ENCODE measurements at places on chromosomes 2 and 18.

DNA sequence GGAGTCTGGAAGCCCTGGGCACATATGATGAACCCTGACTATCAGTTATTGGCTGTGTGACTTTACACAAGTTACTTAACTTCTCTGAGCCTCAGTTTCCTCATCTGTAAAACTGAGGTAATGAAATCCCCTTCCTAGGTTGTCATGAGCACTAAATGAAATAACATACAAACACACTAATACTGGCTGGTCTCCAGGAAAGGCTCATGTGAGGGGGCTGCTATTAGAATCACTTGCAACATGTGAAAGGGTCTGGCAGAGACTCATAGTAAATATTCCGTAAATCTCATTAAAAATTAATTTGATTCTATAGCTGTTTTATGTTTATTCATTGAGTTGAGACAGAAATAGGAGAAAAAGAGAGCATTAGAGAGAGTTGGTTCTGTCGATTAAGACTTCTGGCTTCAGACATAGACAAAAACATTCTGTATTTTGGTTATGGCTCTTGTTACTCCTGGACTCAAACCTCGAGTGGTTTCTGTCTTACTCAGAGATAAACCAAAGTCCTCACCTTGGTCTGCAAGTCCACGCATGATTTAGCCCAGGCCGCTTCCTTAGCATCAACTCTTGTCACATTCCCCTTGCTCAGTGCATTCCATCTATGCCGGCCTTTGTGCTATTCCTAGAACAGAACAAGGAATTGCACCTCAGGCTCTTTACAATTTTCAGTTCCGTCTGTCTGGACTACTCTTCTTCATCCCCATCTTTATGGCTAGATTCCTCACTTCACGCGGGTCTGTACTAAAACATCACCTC is 139.1 kb downstream of the NXPH2 start:
- DNase-seq = no peak

DNA sequence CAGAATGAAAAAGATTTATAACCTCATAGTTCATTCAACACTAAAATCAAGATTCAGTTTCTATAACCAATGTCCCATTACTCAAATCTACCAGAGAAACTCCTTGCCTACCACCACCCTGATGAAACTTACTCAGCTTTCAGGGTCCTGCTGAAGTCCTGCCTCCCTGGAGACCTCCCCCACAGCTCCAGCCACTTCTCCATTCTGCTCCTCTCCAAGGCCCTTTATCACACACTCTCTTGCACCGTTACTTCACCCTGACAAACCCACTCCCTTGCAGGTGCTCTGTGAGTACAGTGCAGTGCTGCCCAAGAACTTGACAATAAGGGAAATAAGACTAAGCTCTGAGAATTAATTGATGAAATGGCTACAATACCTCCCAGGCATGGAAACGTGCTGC is 83.5 kb upstream of the CDCA7 start:
- no peak for DNase-seq

DNA sequence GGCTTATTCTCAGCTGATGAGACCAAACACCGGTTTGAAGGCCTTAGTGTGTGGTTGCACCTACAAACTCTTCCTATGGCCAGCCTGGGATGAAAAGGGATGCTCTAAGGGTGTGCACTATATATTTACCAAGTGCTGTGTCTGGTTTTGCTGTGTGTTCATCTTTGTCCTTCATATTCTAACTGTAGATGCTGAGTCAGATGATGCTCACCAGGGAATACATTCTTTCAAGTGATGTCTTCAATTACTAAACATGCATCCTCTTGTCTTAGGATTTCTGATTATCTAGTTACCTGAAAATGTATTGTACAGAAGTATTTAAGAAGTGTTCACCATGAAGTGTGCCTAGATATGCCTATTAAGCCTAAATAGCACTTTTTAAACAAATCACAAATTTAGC is 1111.6 kb upstream of the ZEB2 start:
- DNase-seq = no peak

DNA sequence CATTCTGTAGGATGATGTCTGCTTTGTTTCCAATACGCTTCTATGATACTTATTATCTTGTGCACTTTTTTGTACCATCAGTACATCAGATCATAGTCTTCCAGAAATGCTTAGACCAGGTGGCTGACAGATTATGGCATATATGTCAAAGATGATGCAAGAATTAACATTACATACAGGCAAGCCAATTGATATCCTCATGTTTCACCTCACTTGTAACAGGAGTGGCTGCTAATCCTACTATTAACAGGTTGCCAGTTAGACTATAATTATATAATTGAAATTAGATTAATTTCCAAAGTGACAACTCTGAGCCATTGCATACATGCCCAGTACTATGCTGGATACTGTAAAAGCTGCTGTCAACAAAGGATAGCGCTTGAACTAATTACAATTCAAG is 77.2 kb downstream of the TLK1 start:
- DNase-seq = no peak

- DNase-seq = no peak
Observed at GRCh38 chr2:42238644-42239288, 69.6 kb downstream of the EML4 start.

- DNase-seq = no peak
Observed at GRCh38 chr2:58336416-58336815, 95.3 kb upstream of the FANCL start.

- DNase-seq = no peak
Observed at GRCh38 chr2:59440491-59440890, 1113.0 kb downstream of the BCL11A start.

DNA sequence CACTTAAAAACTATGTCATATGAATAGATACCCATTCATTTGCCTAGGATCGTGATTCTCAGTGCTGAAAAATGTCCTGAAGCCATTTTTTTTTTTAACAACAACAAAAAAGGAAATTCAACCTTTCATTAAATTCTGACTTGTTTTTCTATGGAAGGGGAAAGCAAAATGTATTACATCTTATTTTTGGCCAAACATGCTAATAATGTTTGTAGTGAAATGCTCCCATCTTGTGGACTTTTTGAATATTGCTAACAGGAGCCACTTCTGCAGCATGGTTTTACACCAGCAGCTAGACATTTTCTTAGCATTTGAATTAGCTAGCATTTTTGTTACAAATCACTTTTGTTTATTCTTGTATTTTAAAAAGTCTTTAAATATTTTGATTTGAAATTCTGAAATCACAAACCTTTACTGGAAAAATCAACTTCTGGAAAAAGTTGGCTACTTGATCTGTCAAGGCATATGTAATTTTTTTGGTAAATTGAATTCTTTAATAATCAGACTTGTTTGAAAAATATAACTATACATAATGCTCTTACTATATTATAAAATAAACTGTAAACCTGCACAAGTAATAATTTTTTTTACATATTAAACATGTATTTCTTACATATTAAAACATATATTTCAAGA is 75.8 kb downstream of the KIDINS220 start:
- DNase-seq = no peak

DNA sequence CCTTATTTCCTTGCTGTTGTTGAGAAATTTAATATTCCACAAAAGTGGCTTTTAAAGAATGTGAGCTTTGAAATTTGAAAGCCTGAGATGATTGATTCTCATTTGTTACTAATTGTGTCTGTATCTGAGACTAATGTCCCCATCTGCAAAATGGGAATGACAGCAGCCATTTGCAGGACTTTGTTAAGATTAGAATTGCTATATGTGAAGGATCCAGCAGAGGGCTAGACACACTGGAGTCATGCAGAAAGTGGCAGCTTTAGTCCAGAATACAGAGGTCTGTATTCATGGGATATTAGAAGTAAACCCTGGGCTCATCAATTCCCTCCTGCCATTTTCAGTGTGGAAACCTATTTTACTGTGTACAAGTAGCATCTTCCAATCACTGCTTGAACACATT is 296.5 kb upstream of the GYPC start:
- DNase-seq = no peak

GRCh38 chr2:109724533-109725460 is 69.3 kb upstream of the RGPD5 start:
- peak; percentile 34 for DNase-seq

- no peak for DNase-seq
Observed at GRCh38 chr2:152617456-152618192, 99.6 kb downstream of the PRPF40A start.

DNA sequence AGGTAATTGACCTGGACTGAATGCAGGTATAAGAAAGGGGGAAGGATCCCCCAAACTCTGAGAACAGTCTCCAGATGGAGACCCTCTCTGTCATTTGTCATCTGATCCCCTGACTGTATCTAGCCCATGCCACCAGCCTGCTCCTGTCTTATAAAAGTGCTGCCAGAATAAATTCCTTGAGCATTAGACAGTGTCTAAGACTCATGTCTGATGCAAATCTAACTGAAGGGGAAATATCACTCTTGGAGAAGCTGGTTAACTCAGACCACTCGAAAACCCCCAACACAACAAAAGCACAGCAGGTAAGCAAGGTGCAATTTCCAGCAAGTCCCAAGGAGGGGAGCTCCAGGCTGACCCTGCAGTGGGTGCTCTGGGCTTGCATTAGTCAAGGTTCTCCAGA is 40.9 kb upstream of the KDM3A start:
- no peak for DNase-seq

All from upper lobe of right lung (tissue), 1 donor.